ENCODE measurements at places on chromosomes 5 and 9.

DNA sequence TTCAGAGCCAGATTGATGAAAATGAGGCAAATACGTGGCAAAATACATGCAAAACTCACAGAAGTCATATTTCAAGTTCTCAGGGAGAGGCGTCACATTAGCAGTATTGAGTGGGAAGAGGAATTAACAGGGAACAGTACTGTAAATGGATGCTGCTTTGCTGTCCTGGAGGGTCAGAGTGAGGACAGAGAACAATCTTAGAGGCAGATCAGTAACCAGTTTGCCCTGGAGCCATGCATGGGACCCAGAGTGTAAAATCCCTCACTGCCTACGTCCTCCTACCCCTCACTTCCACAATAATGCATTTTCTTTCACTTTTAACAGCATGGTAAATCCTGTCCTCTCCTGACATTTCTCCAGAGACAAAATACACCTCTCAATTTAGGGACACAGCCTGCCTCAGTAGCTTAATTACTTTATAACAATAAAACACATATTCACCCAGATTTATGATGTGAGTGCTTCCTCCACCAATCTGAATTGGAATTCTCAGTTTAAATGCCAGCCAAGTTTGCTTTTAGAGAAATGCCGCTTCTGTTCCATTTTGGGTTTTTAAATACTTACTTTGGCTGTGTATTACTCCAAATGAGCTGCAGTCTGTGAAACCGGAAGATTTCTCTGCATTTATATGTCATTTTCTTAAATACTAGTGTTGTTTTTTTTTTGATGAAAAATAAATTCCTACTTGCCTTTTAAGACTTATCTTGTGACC is 70.0 kb downstream of the LMNB1 start:
- no peak for DNase-seq

- no peak for DNase-seq
Measured at GRCh38 chr9:36870960-36871359, 163.1 kb downstream of the PAX5 start.

DNA sequence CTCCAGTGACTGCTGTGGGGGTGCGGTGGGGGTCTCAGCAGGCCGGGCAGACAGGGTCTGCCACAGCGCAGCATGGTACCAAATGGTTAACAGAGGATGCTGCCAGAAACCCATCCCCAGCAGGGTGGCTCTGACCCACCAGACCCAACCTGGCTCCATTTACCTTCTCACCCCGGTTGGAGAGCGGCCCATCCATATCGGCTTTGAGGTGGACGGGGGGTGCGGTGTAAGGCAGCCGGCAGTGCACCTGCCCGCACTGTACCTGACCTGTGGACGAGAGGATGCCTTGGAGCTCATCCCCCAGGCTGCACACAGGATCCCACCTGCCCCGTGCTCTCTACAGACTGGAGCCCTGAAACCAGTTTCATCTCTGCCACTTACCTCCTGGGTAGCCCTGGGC is 19.3 kb downstream of the LHX6 start:
- no peak for DNase-seq

DNA sequence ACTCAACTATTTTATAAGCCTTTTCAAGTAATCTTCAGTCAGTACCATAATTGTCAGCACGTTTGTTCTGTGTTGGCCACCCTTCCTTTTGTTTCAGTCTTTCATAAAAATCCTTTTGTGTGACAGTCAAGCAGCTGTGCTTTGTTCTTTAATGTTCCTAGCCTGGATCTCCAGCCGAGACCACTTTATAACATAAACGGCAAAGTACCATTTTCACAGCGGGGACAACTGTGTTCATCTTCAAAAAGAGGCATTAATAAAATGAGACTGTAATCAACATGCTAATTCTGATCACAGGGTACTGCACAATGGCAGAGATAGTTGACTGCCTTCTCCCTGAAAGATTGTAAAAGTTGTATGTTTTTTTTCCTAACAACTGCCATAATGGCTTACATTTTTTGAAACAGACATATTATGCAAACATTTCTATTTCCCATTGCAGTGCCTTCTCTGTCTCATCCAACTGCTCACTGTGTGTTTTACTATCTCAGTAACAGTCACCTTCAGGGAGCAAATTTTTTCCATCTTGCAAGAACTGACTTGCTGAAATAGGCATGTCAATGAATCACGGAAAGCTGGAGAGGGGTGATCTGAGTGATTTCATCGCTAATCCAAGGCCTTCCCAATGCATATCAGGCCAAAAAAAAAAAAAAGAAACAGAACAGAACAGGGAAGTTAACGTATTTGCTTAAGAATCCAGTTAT is 828.5 kb upstream of the DMAC1 start:
- no peak for DNase-seq

DNA sequence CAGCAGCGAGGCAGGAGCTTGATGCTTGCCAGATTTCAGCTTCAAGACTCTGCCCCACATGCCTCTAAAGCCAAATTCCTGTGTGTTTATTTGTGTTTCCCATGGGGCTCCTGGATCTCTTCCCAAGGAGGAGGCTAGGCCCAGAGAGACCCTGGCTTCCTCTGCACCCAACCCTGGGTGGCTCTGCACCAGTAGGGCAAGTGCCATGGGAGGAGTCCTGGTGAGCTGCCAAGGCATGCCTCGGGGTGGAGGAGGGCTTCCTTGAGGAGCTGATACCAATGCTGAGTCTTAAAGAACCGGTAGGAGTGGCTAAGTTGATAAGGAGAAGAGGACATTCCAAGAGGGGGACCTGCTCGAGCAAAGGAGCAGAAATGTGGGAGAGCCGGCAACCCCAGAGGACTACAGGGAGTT is 6.8 kb upstream of the TIFAB start:
- DNase-seq = no peak
